ENCODE measurements at places on chromosomes 3 and 15. TPM values are rescaled to one million over a fixed set of nuclear protein-coding genes. Genes with fewer than 3 reads are reported as not detected.

The XPC gene
- total RNA-seq = 44.5 TPM

The UCN2 gene
- not detected for total RNA-seq

DNA sequence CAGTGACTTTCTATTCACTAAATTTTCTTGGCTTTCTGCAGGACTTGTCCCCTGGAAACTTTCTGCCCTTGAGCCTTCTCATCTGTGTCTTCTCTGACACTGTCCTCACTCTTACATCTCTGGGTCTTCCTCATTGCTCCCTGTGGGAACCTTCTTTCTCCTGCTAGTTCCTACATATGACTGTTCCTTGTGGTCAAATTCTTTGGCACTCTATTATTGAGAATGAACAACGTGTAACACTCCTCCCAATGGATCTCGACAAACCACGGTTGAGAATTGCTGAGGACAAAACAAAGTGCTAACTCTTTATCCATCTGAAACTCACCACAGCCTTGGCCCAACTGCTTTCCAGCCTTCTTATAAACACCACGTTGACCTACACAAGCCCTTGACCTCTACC is 3.5 kb upstream of the FAM81A start:
- H3K4me3 ChIP-seq = no peak overlapping the region
- no peak for DNase-seq
- peaks cover 12% of the 10 kb centered on the region for H3K27me3 ChIP-seq
- no peaks in the 10 kb centered on the region for H3K36me3 ChIP-seq

DNA sequence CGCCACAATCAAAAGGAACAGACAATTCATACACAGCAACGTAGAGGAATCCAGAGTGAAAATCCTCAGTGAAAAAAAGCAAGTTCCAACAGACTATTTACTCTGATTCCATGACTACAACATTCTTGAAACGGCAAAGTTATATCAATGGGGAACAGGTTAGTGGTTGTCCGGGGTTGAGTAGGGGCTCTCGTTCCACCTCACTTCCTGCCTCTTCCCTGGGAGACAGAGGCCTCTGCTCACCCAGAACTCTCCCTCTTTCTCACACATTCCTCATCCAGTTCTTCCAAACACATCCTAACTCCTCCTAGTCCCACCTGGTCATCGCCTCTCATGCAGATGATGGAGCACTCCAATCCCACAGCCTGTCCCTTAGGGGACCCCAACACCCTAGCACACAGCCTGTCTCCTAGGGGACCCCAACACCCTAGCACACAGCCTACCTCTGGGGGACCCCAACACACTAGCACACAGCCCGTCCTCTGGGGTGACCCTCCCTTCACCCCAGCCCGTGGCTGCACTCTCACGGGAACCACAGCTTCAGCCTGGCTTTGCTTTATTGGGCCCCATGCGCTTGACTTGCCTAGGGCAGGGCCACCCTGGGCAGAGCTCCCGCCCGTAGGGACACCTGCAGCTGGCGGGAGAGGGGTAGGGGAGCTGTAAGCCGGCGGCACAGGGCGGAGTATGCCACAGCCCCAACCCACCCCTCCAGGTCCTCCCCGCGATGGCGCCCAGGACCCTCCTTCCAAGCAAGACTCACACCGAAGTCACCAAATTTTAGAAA is 5.2 kb downstream of the OCA2 start:
- no peaks in the 10 kb centered on the region for H3K27me3 ChIP-seq
- no peaks in the 10 kb centered on the region for H3K36me3 ChIP-seq
- no peak overlapping the region for H3K27ac ChIP-seq
- no peak overlapping the region for H3K4me3 ChIP-seq
- no peak for DNase-seq
- H3K4me1 ChIP-seq = peaks cover 11% of the 10 kb centered on the region

GRCh38 chr3:39577541-39577940 is 110.1 kb downstream of the MOBP start:
- H3K36me3 ChIP-seq = no peaks in the 10 kb centered on the region
- H3K27me3 ChIP-seq = no peaks in the 10 kb centered on the region
- DNase-seq = no peak
- H3K4me1 ChIP-seq = no peaks in the 10 kb centered on the region
- H3K27ac ChIP-seq = no peak overlapping the region
- no peak overlapping the region for H3K4me3 ChIP-seq

DNA sequence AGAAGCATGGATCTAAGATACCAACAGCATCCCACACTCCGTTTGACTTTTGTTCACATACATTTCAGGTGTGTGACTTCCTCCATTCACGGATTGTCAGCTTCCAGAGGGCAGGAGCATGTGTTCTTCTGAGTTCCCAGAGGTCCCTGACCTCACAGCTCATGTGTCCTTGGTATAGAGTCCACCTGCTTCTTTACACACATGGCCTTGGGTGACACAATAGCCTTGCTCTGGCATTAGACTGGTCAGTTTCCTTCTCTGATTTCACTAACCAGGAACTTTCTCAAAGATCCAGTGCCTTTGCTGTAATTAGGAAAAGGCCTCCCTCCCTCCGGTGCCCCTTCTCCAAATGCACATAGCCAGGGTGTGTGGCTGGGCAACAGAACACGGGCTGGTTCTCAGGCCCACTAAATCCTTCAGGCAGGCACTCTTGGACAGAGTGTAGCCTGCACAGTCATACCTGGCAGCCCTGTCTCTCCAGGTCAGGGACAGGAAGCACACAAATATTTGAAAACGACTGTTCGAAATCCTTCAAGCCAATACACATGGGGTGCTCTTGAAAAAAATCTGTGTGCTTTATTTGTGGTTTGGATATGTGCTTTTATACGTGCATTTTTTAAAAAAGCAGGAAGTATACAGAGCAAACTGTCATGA is 81.1 kb downstream of the TRIM42 start:
- no peaks in the 10 kb centered on the region for H3K36me3 ChIP-seq
- no peak overlapping the region for H3K4me3 ChIP-seq
- H3K4me1 ChIP-seq = no peaks in the 10 kb centered on the region

DNA sequence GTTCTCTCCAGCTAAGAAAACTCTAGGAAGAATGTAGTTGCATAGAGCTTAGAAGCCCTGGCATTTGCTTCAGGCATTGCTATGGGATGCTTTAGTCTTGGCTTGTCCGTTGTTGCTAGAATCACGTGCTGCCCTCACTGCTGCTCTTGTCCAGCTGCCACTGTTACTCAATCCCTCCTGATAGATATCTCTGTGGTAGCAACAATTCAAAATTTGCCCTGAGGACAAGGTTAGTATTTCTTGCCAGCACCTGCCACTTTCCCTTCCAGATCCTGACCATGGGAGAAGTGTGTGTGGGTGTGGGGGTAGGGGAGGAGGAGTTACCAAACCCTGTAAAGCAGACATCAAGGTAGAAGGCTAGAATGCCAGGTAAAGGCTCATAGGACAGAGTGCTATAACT is 113.8 kb downstream of the PPM1L start:
- H3K36me3 ChIP-seq = no peaks in the 10 kb centered on the region
- H3K27ac ChIP-seq = no peak overlapping the region
- H3K27me3 ChIP-seq = no peaks in the 10 kb centered on the region
- no peaks in the 10 kb centered on the region for H3K4me1 ChIP-seq
- no peak overlapping the region for H3K4me3 ChIP-seq
- no peak for DNase-seq

- no peaks in the 10 kb centered on the region for H3K4me1 ChIP-seq
- no peaks in the 10 kb centered on the region for H3K27me3 ChIP-seq
- H3K27ac ChIP-seq = no peak overlapping the region
- no peaks in the 10 kb centered on the region for H3K36me3 ChIP-seq
Observed at GRCh38 chr3:79258479-79258878, 509.3 kb downstream of the ROBO1 start.

All from K562 (cell line).